CD14-positive monocyte (primary cell): ENCODE measurements at places on chromosomes 11 and 22. TPM values are rescaled to one million over a fixed set of nuclear protein-coding genes. Genes with fewer than 3 reads are reported as not detected.

The CHRNA10 gene
- not detected for polyA plus RNA-seq

The TBX10 gene
- polyA plus RNA-seq = not detected

The CHKB gene
- 31.3 TPM for polyA plus RNA-seq

The NLRP6 gene
- polyA plus RNA-seq = 0.41 and 0.51 TPM in 2 replicates

The MS4A6E gene
- polyA plus RNA-seq = not detected in 2 replicates

The LMNTD2 gene
- 1.2 TPM for polyA plus RNA-seq

The SPON1 gene
- polyA plus RNA-seq = not detected in 2 replicates

The TMEM191C gene
- polyA plus RNA-seq = 4.5 and 8.6 TPM in 2 replicates

DNA sequence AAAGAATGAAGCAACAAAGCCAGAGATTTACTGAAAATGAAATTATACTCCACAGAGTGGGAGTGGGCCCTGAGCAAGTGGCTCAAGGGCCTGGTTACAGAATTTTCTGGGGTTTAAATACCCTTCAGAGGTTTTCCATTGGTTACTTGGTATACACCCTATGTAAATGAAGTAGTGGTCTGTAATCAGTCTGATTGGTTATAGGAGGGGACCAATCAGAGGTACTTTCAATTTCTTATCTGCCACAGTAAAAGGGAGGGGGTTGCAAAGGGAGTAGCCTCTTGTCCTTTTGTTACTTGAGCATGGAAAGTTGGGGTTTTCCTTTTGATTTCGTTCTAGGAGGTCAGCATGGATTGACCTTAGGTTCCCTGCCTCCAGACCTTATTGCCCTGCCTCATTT lies 63.5 kb downstream of the ATM start:
- no peak for DNase-seq

DNA sequence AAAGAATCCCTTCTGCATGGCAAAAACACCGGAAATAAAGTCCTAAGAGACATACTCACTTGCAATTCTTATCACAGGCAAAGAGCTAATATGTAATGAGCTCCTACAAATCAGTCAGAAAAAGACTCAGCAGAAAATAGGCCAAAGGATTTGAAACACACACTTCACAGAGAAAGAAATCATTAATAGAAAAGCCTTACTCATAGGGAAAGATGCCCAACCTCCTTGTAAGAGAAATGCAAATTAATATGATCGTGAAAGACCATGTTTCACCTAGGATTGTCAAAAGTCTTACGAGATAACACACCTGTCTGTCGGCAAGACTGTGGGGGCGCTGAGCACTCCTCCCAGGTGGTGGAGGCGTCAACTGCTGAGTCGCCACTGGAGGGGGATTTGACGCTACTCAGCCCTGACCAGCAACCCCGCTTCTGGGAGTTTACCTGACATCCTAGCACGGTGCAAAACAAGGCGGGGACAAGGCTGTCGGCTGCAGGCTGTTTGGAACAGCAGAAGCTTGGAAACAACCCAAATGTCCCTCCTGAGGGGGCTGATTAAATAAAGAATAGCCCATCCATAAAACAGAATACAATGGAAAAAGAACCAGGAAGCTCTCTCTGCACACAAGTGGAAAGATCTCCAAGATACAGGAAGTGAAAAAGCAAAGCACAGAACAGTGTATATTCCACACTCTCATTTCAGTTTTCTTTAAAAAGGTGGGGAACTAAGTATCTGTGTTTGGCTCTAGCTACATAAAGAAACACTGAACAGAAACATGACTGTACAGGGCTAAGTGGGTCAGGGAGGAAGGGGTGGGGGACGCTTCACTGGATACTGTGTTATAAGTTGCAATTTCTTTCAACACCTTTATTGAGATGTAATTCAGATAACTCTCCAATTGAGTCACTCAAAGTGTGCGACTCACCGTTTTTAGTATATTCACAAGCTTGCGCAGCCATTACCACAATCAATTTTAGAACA lies 11.5 kb downstream of the CSNK1E start:
- no peak for DNase-seq

- DNase-seq = peak; percentile 64
Measured at GRCh38 chr22:38766076-38766777, 10.4 kb upstream of the SUN2 start.

DNA sequence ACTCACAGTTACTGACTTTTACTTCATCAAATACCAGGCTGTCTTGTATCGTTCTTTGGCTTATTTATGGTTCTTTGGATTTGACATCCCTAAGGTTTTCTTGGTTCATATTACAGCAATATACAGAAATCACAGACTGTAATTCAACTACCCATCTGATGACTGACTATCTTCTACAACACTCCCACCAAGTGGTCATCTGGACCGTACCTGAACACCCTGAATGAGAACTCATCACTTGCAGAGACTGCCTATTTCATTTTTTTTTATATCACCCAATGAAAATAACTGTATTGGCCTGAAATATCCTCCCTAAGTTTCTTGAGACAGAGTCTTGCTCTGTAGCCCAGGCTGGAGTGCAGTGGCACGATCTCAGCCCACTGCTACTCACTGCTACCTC lies 9.5 kb upstream of the UPB1 start:
- no peak for DNase-seq

DNA sequence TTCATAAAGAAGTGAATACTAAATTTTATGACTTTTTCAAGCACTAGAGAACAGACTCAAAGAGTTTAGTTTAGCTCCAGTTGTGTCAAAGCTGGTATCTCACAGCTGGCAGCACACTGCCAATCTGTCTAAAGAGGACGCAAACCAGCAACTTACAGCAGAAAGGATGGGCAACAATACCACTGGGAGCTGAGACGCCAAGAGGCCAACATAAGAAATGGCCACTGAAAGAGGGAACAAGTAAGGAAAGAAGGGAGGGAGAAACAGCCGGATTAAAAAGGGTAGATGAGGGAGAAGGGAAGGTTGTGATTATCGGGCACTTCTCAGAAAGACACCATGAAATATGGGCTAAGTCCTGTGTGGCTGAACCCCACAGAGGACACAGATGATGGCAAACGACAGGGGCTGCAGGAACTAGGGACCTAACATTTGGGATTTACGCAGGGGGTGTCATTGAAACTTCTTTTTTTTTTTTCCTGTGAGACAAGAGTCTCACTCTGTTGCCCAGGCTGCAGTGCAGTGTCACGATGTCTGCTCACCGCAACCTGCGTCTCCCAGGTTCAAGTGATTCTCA lies 41.7 kb downstream of the SERPIND1 start:
- DNase-seq = no peak

DNA sequence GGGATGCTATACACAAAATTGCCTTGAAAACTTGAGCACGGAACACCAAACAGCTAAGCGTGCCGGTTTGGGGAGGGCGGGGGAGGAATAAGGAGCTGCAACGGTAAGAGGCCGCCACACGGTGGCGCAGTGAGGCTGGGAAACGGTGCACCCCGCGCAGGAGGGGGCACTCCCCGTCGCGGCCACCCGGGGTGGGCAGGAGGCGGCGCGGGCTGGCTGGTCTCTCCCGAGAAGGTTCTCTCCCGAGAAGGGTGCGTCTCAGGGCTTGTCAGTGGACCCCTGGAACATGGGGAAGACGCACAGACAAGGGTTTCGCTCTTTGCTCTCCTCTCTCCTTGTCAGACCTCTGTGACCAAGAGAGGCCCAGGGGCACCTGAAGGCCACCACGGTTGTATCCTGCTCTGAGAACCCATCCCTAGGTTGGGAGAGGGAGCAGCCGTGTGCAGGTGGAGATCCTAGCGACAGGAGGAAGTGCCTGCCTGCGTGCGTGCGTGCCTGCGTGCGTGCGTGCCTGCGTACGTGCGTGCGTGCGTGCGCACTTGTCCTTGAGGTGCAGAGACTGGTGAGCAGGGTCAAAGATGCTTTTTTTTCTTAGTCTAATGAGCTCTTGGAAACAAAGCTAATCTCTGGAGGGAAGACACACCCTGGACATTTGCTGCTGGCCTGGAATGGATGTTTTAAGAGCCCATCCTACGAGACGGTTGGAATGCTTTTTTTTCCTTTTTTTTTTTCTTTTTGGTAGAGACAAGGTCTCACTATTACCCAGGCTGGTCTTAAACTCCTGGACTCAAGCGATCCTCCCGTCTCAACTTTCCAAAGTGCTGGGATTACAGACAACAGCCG lies 18.1 kb upstream of the JAM3 start:
- no peak for DNase-seq

DNA sequence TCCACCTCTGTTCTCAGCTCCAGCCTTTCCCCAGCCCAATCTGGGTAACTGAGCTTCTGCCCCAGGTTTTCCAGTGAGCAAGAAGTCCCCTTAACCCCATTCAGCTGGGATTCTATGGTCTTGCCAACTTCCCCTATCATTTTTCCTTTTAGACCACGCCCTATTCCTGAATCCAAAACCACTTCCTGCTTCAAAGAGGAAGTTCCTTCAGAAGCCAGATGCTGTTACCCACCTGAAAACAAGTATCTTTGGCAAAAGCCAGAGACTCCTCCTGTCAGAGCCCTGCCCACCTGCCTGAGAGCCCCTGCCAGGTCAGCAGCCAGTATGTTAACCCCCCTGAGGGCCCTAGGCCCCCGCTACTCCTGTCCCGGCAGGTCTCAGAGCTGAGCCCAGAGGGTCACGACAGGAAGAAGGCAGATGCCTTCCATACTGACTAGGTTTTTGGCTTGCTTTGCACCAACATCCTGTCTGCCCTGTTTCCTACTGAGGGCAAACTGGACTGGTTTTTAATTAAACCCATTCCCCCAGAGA lies 20.3 kb upstream of the MICAL2 start:
- peak; percentile 84 for DNase-seq

DNA sequence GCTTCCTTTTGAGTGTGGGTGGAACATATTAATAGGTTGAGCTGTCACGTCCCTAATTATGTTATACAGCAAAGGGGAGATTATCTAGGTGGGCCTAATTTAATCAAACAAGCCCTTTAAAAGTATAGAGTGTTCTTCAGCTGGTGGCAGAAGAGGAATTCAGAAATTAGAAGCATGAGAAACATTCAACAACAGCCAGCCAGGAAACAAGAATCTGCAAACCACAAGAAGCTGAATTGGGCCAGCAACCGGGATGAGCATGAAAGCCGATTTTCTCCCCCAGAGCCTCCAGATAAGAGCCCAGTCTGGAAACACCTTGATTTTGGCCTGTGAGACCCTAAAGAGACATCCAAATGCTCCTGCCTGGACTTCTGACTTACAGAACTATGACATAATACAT lies 105.8 kb upstream of the LDLRAD3 start:
- DNase-seq = no peak

DNA sequence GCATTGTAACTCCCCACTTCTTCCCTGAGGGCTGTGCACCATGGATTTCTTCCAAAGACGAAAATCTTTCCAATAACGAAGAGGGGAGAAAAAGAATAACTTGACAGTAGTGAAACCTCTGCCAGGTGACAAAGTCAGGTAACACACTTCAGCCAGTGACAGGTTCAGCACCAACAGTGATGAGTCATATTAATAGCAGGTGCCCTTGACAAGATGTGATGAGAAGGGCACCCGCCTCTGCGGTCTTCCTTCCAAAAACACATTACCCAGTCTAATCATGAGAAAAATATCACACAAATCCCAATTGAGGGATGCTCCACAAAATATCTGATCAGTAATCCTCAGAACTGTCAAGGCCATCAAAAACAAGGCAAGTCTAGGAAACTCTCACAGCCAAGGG lies 157.8 kb downstream of the EFCAB6 start:
- no peak for DNase-seq

DNA sequence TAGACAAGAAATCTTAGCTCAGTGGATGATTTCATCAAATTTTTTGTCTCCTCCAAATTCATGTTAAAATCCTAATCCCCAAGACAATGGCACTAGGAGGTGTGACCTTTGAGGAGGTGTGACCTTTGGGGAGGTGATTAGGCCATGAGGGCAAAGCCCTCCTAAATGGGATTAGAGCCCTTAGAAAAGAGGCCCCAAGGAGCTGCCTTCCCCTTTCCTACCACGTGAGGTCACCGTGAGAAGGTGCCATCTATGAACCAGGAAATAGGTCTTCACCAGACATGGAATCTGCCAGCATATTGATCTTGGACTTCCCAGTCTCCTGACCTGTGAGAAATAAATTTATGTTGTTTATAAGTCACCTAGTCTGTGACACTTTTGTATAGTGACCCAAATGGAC lies 138.7 kb downstream of the TRIM29 start:
- DNase-seq = no peak

DNA sequence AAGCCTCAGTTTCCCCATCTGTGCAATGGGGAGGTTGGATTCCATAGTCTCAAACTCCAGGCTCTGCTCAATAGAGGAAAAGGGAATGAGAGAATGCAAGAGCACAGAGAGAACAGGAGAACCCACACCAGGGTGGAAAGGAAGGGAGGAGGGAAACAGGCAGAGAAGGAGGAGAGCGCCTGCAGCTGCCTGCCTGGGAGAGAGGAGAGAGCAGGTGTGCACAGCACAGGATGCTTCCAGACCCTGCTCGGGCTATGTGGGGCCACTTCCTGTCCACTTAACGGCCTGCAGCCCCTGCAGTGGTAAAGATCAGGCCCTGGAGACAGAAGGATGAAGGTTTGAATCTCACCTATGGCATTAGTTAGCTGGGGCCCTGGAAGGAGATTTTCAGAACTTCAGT lies 12.3 kb downstream of the LRRC32 start:
- no peak for DNase-seq

- peak; percentile 60 for DNase-seq
Measured at GRCh38 chr11:122882189-122882856, at the start of gene JHY. Gene JHY, plus strand, starts transcription at chr11:122882759. Its CDS starts 3,091 bp downstream, at chr11:122885850.

DNA sequence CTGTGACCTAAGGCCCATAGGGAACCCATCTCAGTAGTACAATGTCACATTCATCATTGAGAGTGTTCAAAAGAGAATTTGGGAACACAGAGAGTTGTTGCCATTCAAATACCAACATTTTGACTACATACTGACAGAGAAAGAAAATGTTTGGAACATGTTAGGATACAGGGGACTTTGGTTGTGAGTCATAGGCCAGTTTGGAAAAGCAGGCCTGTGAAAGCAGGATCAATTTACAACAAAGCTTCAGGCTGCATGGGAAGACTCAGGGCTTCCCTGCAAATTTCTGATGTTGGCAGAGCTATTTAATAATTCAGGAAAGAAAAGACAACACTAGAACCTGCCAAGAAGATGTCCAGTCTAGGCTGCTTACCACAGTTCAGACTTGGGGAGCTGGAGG lies 374 bp downstream of the NLRP10 start:
- DNase-seq = no peak

DNA sequence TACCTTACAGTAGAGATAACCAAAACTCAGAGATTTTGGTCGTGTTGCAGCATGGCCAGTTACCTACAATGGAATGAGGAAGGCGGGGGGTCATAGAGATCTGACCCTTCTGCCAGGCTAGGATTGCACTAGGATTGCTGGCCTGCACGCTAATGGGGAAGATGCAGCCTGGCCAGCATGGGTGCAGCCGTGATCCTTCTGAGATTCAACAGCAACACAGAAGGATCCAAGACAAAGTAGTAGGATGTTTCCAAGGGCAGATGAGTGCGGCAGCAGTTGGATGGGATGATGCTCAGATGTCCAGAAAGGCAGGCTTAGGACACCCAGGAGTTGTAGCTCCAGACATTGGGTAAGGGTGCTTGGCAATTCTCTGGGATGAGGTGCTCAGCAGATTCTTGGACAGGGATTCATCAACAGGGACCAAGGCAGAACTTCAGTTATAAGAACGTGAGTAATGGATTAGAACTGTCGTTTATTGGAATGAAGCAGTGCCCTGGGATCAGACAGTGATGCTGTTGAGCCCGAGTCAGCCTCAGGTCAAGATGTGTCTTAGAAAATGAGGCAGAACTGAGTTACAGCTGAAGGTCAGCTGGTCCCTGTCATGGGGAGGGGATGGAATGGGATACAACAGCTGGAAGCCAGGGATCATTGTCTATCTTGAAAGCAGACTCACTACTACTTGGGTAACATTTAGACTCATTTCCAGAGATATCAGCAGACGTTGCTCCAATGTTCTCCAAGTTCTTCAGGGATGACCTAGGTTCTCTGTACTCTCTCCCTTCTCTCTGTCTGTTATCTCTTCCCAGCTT lies 71.0 kb downstream of the PARVA start:
- DNase-seq = no peak

GRCh38 chr11:61080986-61081590 lies 21.2 kb upstream of the CD5 start:
- DNase-seq = no peak
